BJ (cell line): ENCODE measurements at places on chromosomes 2 and 18.

GRCh38 chr18:70292628-70293027 is 3.8 kb downstream of the SOCS6 start:
- no peak for DNase-seq

DNA sequence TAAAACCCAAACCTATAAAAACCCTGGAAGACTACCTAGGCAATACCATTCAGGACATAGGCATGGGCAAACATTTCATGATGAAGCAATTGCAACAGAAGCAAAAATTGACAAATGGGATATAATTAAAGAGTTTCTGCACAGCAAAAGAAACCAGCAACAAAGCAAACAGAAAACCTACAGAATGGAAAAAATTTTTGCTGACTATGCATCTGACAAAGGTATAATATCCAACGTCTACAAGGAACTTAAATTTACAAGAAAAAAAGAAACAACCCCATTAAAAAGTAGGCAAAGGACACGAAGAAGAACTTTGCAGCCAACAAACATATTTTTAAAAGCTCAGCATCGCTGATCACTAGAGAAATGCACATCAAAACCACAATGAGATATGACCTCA is 28.8 kb downstream of the ZBTB14 start:
- DNase-seq, result no peak

- peak; percentile 40 for DNase-seq
Observed at GRCh38 chr2:112579241-112579640, 5.2 kb upstream of the CHCHD5 start.

DNA sequence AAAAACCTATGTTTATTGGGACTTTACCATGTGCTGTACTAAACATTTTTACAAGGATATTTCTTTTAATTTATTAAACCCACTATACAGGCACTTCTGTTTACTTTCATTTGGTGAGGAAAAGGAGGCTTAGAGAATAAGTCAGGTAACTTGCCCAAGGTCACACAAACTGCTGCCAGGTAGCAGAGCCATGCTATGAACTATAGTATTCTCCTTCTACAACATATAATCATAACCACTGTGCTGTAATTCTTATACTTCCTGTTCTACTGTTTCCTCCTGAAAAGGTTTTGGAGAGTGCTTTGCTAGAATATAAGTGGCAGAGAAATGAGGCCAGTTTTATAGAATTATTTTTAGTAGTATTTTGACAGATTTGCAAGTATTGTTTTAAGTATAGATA is 29.5 kb downstream of the SLC39A10 start:
- no peak for DNase-seq

DNA sequence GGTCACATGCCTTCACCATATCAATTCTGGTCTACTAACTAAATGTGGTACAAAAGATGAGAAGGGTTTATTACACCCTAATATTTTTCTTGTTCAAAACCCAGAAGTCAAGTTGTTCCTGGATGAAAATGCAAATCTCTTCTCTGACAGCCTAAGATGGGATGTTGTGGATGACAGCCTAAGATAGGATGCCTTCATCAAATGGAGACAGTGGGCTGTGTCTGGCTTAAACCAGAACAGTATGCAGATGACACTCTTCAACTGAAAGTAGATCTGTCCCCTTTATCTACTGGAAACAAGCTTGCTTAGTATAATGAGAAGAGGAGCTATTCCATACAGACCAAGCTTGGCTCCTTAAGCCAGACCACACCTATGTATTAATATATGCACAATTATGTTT is 17.7 kb downstream of the NXPH2 start:
- no peak for DNase-seq
